ENCODE measurements at places on chromosomes 2 and 18.

DNA sequence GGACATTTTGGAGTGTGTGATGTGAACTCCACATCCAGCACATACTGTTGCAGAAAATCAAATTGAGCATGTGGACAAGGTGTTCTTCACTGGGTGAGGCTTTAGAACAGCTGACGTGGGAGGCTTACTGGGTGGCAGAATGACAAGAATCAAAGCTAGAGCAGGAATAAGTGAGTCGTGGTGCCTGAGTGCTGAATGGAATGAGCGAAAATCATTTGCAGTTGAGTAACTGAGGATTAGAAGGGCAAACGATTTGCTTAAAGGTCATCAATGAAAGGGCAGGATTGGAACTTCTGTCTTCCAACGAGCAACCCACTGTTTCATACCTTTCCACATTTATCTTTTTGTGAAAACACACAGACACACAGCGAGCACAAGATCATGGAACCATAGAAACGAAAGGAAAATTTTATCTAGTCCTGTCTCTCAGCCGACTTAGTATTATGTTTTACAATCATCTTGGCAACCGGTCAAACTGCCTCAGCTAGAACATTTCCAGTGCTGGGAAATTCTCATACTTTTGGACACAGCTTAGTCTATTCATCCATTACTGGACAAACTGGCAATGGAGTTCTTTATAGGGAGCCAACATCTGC is 7.2 kb upstream of the DAW1 start:
- DNase-seq = no peak

DNA sequence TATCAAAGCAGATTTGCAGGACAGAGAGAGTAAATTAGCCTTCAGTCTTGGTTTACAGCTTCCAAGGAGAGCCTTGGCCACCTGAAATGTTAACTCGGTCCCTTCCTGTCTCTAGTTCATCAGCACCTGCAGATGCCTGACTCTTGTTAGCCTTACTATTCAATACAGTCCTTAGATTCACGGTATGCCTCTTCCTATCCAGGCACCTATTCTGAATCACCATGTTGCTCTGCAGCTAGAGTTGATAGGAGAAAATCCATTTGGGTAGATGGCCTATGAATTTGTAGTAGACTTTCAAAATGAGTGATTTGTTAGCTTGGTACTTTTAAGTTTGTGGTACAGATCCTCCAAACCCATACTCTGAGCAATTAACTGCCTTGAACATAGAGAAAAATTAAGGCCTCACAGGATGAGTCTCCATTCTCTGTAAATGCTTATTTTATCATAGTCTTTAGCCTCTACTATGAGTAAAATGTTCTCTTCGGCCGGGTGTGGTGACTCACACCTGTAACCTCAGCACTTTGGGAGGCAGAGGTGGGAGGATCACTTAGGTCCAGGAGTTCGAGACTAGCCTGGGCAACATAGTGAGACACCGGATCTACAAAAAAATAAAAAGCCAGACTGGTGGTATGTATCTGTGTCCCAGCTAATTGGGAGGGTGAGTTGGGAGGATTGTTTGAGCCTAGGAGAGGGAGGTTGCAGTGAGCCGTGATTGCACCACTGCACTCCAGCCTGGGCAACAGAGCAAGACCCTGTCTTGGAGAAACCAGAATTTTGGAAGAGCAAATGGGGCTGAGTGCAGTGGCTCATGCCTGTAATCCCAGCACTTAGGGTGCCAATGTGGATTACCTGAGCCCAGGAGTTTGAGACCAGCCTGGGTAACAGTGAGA is 32.9 kb downstream of the PTCD3 start:
- no peak for DNase-seq

DNA sequence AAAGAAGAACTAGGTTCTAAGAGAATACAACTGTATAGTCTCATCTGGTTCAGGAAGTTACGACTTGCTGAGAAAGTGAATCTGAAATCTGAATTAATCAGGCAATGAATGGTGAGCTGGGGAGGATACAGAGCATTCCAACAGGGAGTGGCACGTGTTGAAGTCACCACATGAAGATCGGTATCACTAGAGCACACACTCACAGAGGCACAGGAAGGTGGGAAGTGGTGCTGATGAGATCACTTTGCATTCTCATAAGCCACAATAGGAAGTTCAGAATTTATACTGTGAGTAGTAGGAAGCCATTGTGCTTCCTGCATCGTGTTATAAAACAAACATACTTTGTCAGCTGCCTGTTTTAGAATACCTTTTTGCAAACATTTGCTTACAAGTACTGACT is 615.0 kb upstream of the DDX18 start:
- no peak for DNase-seq

DNA sequence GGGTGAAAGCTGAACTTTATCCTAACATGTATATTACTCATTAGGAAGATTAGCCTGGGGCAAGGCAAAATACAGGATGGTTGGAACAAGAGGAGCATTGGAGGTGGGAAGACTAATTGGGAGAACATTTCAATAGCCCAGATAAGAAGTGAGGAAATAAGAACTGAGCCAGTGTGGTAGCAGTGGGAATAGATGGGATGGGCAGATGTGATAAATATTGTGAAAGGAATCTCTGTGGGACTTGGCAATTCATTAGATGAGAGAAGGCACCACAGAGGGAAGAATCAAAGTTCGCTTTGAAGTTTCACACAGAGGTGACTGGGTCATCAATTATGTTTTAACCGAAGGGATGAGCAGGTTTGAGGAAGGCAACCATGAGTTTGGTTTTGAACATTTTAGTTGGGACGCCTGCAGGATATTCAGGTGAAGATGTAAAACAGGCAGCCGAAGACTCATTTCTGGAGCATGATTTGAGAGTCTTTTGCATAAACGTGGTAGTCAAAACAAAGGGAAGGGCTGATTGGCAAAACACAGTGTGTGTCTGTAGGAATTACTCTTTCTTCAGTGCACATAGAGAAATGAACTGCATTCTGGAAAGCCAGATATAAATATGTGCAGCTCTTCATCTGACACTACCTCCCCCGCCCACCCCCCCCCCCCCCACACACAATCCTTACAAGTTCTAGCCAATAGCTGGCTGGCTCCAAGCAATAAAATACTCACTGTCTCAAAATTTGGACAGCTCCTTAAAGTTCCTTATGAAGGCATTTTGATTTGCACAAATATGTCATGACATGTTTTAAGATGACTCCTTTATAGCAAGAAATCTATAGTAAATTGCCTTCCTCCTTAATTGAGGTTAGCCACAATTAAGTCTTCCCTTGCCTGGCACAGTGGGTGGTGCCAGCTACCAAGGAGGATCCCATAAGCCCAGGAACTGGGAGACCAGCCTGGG is 1.9 kb upstream of the SLC1A4 start:
- DNase-seq = no peak

GRCh38 chr18:79604205-79604912 is 75.2 kb upstream of the CTDP1 start:
- DNase-seq = no peak

DNA sequence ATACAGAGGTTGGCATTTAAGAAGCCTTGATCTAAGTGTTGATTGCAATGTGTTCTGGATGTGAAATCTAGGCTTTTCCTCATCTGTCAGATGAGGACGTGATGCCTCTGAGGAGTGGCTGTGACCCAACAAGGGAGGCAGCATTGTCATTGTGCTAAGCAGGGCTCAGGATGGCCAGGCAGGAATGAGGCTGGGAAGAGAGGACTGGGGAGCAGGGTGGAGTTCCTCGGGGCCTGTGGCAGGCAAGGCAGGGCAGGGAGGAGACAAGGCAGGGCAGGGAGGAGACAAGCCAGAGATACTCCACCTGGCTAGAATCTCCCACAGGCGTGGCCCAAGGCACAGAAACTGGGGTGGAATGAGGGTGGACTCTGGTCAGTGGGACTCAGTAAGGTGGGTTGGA is 116.6 kb downstream of the RPIA start:
- DNase-seq = no peak

DNA sequence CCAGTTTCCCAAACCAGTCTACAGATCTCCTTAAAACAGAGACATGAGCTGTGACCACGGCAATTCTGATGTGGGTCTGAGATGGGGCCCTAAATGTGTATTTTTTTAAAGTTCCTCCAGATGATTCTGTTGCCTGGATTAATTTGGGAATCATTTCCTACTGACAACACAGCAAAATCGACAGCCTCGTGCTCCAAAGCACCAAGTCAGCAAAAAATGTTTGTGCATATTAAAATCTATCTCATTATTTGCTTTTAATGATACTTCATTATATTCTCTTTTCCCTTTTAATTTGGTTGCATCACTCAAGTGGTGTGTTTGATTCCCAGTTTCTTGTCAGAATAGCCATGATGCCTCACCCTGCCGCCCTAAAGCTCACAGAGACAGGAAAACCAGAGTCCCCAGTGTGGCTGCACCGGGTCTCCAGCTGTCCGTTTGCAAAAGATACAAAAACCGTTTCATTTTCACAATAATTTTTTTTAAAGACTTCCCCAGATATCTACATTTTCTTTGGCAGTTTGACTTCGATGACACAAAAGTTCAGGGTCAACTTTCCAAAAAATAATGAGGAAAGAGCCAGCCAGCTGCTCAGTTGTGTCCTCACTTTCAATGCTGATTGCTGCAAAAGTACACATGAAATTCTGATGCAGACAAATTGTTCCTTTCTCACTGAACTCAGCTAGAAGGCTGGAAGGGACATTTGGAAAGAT is 443.2 kb upstream of the ID2 start:
- no peak for DNase-seq

All from NCI-H2227 treated with DMSO at 0.1 percent for 48 hours (cell line).